ENCODE measurements at places on chromosomes 13 and 19.

GRCh38 chr13:107778094-107778493 is 437.2 kb downstream of the LIG4 start:
- no peak for DNase-seq

GRCh38 chr19:46133101-46133627 is 8.7 kb upstream of the IGFL3 start:
- DNase-seq = no peak

GRCh38 chr13:106700007-106700406 is 132.1 kb upstream of the ARGLU1 start:
- no peak for DNase-seq

DNA sequence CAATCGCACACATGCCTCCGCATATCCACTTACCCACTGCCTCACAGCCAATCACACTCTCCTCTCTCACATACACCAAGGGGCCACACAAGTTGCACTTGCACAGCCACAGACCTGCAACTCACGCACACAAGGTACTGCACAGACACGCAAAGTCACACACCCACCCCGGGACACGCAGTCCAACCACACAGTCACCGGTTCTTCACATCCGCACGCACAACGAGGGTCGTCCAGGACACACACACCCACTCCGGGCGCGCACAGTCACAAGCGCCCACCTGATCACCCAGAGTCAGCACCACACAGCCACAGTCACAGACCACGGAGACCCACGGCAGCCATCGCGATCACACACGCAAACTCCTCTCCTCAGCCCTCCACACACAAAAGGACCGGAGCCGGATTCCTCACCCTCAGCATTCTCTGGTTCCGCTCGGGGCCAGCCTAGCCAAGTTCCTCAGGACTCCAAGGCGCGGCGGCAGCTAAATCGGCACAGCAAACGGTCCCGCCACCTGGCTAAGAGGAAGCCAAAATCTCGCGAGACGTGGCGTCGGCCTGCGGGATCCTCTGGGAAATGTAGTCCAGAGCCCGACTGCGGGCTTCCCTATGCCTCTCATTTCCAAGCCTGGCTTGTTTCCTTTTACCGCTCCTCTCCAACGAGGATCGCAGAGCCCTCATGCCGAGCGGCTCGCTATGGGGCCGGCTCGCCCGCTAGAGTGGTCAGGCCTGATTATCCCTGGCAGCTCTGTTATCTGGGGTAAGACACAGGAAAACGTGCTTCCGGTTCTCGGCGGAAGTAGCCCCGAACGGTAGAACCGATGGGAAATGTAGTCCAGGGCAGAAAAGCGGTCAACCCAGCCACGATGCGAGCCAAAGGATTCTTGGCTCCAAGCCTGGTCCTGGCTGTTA is at the start of gene ZNF850:
TSS of gene ZNF850 (minus strand) at position 497 of the 912 bp plus-strand sequence. CDS start 10,201 bp downstream, outside the sequence.
- peak; percentile 92 for DNase-seq

DNA sequence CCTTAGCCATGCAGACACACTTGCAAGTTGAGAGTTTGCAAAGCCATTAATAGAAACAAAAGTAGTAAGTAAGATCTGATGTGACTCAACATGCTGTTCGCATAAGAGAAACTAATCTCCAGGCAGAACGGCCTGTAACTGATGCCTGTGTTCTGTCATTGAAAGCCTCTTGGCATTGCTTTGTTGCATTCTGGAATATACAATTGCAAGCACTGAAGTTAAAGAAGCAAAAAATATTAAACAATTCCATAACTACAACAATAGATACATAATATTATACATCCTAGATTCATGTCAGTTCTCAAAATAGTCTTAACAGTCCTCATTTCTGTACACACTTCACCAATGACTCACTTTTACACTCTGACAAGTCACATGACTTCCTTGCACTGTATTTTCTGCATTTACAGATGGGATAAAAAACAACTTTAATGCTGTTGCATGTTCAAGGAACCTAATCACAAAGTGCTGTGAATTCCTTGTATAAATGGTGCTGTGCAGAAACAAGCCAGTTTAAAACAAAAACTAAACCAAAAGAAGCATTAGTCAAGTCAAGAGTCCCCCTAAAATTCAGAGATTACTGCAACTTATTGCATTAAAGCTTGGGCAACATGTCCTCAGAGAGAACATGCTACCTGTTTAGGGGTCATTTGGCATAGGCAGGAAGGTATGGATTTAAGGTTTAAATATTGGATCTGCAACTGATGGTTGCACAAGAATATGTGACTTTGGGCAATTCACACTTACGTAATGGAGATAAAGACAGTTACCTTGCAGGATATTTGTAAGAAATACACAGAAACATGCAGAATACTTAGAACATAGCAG is 79.5 kb upstream of the SERP2 start:
- no peak for DNase-seq

DNA sequence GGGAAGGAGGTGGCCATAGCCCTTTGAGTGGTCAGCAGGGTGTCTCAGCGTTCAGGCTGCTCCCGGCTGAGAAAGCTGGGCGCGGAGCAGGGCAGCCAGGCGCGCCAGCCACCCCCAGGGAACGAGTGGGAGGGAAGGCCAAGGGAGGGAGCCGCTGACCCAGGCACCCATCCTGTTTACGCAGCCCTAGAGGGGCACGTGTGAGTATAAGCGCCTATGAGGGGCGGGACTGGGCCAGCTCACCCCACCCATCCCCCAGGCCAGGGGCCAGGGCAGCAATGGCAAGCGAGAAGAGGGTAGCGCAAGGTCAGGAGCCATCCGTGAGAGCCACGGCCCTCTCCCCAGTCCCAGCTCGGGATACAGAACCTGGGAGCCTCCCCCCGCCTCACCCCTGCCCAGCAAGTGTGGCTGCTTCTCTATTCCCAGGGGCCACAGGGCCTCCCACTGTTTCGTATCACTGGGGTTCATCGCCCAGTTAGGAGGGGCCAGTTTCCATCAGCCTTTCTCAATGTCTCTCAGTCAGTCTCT is 897 bp upstream of the DMKN start:
- DNase-seq = no peak

DNA sequence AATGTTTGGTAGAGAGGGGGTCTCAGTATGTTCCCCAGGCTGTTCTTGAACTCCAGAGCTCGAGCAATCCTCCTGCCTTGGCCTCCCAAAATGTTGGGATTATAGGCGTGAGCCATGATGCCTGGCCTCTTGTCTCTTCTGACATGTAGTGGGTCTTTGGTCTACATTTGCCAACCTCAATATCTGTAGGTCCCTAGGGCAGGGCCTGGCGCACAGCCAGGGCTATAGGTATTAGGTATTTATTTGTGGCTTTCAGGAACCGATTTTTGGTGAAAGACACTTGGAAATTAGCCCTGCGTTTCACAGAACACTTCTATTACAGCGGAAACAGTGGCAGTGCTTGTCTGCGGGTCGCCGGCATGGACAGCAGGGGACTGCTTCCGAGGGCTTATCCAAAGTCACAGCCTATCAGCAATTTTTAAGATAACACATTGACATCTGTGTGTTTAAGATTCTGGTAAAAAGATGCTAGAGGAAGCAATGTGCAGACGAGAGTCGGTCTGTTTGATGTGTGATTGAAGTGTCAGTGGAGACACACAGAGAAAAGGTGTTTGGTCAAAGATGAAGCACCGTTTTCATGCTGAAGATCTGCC is 14.5 kb downstream of the ZNF536 start:
- DNase-seq = no peak

- DNase-seq = no peak
Measured at GRCh38 chr13:28327373-28328270, 167.3 kb downstream of the FLT1 start.

DNA sequence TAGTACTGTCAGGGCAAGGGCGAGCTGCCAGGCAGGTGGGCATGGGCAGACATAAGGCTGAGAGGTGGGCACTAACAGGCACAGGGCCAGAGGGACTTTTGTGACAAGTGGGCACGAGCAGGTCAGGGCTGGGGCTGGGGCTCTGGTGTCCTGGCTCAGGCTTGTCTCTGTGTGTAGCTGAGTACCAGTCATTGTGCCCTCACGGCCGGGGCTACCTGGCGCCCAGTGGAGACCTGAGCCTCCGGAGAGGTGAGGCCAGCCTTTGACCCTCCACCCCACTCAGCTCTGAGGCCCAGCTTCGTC is 21.6 kb downstream of the LTBP4 start:
- DNase-seq = no peak

DNA sequence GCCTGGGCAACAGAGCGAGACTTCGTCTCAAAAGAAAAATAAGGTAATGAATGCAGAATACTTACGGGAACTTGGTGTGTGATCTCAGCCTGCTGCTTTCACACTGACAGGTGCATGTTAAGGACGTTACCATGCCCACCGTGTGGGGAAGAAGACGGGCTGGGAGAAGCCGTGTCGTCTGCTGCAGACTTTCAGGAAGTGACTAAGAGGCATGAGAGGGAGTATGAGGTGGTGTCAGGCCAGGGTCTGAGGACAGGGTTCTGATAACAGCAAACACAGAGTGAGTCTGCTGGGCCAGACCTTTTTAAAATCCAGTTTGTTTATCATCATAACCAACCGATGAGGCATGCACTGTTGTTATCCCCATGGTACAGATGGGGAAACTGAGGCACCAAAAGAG is 13.6 kb upstream of the GALP start:
- DNase-seq = no peak

DNA sequence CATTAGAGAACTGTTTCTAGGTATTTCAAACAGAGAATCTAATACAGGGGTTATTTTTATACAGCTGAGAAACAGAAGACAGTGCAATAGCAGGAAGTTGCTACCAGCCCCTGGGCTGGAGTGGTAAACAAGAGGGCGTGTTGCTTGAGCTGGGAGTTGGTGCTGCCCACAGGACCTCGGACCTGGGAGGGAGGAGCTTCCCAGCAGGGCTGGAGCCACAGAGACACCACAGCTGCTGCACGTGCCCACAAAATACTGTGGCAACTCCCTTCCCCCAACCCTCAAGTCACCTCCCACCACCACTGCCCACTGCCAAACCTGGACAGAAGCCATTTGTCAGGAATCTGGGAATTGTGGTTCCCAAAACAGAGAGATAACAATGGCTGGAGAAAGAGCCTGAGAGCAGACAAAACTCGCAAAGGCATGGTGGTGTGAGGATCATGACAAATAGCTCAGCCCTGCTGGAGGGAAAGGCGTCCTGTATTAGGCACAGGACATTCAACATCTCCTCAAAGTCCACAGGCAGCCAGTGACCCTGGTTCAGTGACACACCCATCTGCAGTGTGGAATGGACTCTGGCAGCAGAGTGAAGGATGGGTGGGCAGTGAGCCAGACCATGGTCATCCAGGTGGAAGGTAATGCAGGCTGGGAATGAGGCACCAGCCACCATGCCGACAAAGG is 57.2 kb downstream of the SPATA13 start:
- DNase-seq = no peak

DNA sequence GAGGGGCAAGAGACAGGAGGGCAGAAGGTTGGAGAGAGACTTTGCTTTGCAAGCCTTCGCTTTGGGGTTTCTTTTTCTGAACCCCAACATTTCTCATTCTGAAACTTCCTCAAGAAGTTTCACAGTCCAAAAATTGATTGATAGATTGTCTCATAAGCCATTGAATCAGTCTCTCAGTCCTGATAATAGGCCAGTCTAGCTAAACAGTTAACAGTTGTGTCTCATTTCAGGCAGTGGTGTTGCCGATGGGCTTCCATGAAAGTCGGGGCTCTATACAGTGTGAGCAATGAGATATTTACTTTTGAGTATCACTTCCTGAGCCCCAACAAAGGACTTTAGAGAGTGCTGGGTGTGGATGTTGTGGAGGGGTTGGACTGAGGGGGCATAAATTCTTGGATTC is 26.5 kb upstream of the SPRY2 start:
- DNase-seq = no peak

GRCh38 chr13:49922301-49922700 is 13.8 kb downstream of the SPRYD7 start:
- DNase-seq = no peak

DNA sequence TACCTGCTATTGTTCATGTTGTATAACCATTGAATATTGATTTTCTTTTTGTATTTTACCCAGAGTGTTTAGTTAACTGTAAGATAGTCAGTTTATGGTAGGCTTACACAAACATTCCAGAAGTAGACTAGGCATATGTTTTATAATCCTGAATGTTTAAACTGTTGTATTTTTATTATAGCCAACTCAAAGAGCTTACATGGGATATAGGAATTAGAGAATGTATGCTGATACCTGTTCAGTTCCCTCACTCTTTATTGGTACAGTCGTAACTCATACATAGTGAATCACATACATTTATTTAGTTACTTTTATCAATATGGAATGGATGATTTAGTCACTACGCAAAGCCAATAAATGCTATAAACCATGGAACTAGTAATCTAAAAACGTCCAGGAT is 657.9 kb downstream of the SLITRK5 start:
- DNase-seq = no peak

GRCh38 chr19:29622166-29623070 is 16.3 kb downstream of the POP4 start:
- DNase-seq = peak; percentile 42

DNA sequence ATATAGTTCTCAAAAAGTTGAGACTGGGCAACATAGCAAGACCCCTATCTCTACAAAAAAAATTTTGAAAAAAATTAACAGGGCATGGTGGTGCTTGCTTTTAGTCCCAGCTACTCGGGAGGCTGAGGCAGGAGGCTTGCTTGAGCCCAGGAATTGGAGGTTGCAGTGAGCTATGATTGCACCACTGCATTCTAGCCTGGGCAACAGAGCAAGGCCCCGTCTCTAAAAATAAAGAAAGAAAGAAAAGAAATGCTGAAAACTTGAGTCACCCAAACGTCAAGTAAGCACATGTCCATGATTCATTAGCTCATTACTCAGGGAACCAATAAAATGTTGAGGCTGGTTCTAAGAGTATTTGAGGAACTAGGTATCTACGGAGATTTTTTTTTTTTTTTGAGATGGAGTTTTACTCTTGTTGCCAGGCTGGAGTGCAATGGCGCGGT is 33.9 kb upstream of the SEMA6B start:
- DNase-seq = no peak

GRCh38 chr13:96687191-96687590 is 307.1 kb downstream of the OXGR1 start:
- DNase-seq = no peak

- no peak for DNase-seq
Measured at GRCh38 chr13:74555651-74556420, 421.6 kb upstream of the KLF12 start.

- DNase-seq = no peak
Measured at GRCh38 chr19:2810141-2811091, 9.3 kb upstream of the ZNF554 start.

GRCh38 chr13:52399708-52400107 is 6.3 kb downstream of the THSD1 start:
- DNase-seq = no peak

All from CD4-positive, alpha-beta T cell treated with Interferon alpha-2 for 1 hour (primary cell).